Myocyte (in vitro differentiated cells): ENCODE measurements at places on chromosomes 1 and 21. TPM values are rescaled to one million over a fixed set of nuclear protein-coding genes. Genes with fewer than 3 reads are reported as not detected.

LCE3E gene
- not detected in 2 replicates for total RNA-seq

ECE1 gene
- 15.9 and 17.0 TPM in 2 replicates for total RNA-seq

- no peak for DNase-seq
Observed at GRCh38 chr1:10765734-10766478, 30.5 kb downstream of the CASZ1 start.

- DNase-seq, result peak; percentile 48
Observed at GRCh38 chr1:41493117-41493536, 8.6 kb upstream of the EDN2 start.

GRCh38 chr21:41453198-41453597 lies 27.2 kb downstream of the MX1 start:
- DNase-seq, result no peak

DNAJC28 gene
- 3.3 and 3.5 TPM in 2 replicates for total RNA-seq
